Activated CD4-positive, alpha-beta T cell treated with anti-CD3 and anti-CD28 coated beads for 36 hours (primary cell): ENCODE measurements at places on chromosomes 5 and 9. TPM values are rescaled to one million over a fixed set of nuclear protein-coding genes. Genes with fewer than 3 reads are reported as not detected.
A peak's percentile ranks its signal among the peaks of the same experiment; 100 is the strongest.

DNA sequence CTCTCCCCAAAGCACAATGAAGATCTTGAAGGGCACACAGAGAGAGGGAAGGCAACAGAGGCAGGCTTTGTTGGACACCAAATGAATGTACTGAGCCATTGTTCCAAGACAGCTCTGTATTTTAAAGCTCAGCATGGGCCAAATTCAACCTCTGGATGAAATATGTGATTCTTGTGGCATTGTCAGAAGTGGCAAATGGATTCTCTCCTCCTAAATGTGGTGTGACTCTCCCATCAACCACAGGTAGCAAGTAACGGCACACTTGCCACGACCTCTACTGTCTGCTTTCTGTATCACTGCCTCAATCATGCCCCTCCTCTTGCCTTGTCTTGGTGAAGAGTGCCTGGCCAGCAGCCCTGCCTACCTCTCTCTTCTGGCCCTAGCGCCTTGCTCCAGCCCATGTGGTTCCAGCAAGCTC lies 6.1 kb upstream of the MOB3B start:
- peak; percentile 11 for DNase-seq

DNA sequence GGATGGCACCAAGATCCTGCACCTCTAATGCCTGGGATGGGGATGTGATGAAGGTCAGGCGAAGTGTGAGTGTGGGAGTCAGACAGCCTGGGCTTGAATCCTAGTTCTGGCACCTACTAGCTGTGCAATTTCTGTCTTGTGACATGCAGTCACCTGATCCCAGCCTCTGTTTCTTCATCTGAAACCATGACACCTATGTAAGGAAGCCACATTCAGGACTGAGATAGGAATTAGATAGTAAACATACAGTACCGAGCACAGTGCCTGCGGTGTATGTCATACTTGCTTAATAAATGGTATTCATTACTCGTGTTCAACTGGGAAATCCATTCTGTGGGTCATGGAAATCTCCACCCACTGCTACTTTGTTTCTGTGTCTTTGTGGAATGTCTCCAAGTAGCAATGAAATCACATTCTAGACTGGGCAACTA lies 140.6 kb upstream of the STC2 start:
- no peak for DNase-seq

DNA sequence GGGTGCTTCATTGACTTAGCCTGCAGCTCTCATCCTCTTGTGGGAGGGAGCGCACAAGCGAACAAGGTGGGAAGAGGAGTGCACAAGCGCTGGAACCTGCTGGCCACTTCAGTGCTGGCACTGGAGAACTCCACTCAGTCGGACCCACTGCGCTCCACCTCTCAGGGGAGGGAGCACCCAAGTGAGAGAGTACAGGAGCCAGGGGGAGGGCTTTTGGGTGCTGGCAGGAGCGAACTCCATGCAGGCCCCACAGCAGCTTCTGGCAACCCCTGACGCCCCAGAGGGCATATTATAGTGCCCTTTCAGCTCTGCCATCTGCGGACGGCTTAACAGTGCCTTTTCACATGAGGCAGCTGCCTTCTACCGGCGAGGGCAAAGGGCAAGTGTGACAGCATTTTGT lies 774.2 kb upstream of the COX7C start:
- DNase-seq, result no peak

DNA sequence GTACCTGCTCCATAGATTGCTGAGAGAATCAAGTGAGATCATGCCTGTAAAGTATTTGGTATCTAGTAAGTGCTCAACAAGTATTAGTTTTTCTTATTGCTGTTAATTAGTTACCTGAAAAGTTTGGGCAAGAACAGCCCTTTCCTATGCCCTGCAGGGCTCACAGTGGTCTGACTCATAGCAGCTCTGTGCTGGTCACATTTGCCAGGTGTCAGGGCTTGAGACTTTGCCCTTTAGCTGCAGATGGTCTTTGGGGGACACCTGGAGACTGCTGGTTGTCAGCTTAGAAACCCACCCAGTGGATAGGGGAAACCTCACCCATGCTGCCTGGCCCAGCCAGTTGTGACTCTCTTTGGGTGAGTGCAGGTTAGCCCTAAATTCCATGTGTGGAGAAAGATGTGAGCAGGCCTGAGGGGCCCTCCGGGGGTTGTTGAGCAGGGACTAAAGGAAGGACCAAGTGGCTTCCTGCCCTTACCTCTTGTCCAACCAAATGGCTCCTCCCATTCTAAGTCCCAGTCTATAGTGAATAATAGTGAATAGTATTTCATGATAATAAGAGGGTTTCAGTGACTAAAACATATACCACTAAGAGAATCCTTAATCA lies 9.0 kb downstream of the COL27A1 start:
- no peak for DNase-seq

GRCh38 chr9:36637491-36638270 lies 65.0 kb downstream of the MELK start:
- DNase-seq, result no peak

GRCh38 chr9:78940121-78940855 lies 631.5 kb upstream of the TLE4 start:
- no peak for DNase-seq

FBP1 gene
- total RNA-seq, result 0.47 TPM

TIGD6 gene
- total RNA-seq, result 2.5 TPM

ORM2 gene
- total RNA-seq, result not detected

C5orf58 gene
- total RNA-seq, result not detected

LRRC19 gene
- not detected for total RNA-seq

CTNND2 gene
- not detected for total RNA-seq

SLCO6A1 gene
- total RNA-seq, result not detected
